ENCODE measurements at places on chromosomes 4 and X. TPM values are rescaled to one million over a fixed set of nuclear protein-coding genes. Genes with fewer than 3 reads are reported as not detected.

DNA sequence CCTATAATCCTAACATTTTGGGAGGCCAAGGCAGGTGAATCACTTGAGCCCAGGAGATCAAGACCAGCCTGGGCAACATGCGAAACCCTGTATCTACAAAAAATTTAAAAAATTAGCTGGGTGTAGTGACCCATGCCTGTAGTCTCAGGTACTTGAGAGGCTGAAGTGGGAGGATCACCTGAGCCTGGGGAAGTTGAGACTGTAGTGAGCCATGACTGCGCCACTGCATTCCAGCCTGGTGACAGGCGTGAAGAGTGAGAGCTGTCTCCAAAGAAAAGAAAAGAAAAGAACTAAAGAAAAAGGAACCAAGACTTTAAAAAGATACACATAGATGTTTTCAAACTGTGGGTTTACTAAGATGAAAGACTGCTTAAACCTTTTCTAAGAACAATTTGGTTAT lies 129.0 kb downstream of the SPCS3 start:
- no peak for ATAC-seq

- no peak for ATAC-seq
Measured at GRCh38 chr4:109041463-109042360, 260.7 kb downstream of the COL25A1 start.

The STAP1 gene
- total RNA-seq: 2.7 TPM

The RTL5 gene
- 1.0 TPM for total RNA-seq
